Left hindlimb (tissue), 1 donor: ENCODE measurements at places on chromosomes 7 and 10.

- DNase-seq: no peak
These were observed 5.2 kb upstream of the SAR1A start for GRCh38 chr10:70175516-70175915.

GRCh38 chr10:93124580-93125318 lies 51.1 kb downstream of the CYP26A1 start:
- DNase-seq: no peak

- no peak for DNase-seq
These were observed 38.8 kb upstream of the SHH start for GRCh38 chr7:155850766-155851678.

DNA sequence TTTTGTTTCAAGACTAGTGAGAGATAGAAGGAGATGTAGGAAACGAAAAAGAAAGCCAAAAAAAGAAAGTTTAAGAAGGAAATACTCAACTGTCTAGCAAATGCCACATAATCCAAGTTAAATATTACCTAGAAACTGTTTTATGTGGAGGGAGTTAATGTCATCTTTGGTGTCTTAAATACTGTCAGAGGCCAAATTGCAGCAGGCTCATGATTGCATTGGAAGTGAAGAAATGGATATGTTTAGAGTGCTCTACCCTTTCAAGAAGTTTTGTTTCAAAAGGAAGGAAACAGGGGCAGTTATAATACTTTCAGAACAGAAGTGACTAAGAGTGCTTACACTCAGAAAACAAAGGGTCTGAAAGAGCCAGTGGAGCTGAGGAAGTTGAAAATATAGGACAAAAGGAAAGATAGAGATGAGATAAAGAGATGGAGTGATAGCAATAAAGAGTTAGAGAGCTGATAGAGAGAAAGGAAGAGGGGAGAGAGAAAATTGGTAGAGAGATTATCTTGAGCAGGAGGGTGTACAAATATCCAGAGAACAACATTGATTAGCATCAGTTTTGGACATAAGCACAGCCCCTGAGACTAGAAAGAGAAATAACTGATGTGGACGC lies 28.0 kb upstream of the GNAI1 start:
- no peak for DNase-seq

DNA sequence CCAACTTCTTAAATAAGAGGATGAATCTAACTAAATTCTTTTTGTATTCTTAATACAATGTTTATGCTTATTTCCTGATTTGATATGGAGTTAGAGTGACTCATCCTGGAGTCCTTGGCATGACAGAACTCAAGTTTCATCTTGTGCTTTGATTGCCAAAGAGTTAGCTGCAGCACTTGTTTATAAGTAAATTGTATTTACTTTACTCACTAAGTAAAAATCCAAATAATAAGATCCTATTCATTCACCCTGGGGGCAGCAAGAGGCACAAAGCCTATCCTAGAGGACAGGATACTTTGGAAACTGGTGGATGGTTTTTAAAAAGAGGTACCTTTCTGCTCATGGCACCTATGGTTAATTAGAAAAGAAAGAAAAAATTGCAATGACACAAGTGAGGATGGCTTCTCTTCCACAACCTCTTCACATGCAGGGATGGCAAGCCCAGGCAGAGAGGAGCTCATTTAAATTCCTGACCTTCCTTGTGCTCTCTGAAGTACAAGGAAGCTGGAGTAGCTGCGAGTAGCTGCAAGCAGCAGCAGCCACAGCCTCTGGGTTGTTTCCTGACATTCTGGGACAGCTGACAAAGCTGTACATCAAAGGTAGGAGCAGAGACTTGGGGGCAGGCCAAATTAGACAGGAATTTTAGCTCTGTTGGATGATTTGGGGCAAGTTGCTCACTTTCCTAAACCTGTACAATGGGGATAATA lies 28.5 kb upstream of the CROT start:
- DNase-seq: no peak

DNA sequence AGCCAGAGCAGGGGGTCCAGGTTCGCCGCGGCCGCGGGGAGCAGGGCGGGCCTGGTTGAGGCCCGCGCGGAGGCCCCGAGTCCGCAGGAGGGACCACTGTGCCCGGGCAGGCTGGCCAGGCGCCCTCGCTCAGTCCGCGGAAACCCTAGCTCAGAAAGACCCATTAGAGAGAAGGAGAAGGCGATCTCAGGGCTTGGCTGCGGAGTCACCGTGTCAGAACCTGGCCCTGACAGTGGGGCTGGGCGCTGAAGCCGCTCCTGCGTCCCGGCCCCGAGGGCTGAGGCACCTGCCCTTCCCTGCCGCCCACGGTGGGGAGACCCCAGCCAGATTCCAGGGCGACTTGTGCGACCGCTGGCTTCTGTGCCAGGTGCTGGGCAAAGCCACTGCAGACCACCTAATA lies 14.2 kb upstream of the EGFR start:
- DNase-seq: no peak

DNA sequence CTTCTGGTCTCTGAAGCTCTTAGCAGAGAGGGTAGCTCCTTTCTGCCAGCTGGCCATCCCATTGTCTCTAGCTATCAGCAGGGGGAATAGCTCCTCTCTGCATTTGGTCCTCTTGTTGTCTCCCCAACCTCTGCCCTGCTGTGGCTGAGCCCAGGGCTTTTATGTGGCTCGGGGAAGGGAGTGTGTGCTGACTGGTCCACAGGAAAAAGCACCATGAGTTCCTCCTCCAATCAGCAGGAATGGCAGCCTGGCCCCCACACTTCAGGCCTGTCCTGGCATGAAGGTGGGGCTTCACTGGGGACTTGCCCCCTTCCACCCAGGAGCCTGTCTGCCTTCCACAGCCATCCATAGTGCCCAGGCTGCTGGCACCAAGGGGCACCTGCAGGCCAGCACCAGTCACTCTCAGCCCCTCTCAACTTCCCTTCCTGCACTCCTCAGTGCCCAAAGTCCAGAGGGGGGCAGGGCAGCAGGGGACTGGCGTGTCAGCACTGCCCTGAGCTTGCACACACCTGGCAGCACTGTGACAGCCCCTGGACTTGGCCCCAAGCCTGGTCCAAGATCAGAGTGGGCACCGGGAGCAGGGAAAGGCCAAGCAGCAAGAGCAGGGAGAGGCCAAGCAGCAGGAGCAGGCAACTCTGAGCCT lies 36.2 kb downstream of the NOLC1 start:
- DNase-seq: no peak
